CD4-positive, alpha-beta T cell treated with Interleukin-2 at 100 ng/mL for 4 hours (primary cell): ENCODE measurements at places on chromosomes 7 and 10.

GRCh38 chr7:34240417-34240816, 335.1 kb downstream of the BMPER start:
- DNase-seq: no peak

DNA sequence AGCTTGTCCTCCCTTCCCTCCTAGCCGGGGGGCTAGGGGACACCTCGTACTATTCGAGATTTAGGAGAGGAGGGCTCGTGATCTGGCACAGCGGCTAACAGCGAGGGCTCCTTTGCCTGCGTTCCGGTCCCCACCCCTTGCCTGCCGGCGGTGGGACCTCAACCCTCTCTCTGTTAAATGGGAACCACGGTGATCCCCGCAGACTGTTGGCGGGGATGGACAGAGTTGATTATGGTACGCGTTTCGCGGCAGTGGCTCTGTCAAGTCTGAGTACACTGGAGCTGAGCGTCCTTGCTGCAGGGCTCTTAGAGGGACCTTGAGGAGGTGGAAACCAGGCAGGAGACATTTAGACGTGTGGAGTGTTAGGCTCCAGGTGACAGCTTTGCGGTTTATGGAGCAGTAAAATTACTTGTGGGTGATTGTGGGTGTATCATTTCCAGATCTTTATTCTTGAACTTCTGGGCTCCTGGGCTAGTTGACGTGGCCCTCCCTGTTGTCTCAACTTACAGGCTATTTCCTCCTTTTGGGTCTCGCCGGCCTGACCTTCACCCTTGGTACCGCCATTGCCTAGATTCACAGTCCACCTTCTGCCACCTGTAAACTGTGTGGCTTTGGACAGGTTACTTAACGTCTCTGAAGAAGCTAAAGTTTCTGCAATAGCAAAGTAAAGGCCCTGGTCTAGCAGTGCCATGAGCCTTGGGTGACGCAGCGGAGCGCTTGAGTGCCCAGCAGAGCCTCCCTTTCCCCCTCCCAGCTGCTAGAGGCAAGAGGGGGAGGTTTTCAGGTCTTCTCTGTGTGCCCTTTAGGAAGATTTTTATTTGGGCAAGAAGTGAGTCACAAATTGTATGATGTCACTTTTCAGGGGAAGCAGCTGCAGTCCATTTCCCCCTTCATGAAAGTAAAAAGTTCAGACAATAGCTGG, 739 bp downstream of the CASP7 start:
- peak; percentile 55 for DNase-seq

DNA sequence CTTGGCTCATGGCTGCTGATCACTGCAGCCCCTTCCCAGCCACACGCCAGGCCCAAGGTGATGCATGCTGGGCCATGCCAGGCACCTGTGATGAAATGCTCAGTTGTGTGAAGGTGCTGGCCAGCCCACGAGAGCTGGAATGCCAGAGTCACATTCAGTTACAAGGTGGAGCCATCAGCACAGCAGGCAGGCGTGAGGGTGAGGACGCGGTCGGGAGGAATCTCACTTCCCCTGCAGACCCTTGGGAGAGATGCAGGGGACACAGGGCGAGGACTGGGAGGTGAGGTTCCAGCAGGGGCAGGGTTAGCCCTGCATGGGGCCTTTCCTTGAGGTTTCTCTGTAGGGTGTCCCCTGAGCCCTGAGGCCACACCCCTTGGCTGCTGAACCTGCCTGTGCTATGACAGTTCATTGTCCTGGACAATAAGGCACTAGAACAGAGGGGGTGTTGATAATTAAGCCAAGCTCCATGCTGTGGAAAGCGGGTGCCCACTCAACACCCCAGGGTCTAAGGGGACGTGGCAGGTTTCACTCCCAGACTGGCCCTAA, 82.4 kb downstream of the ADARB2 start:
- no peak for DNase-seq

DNA sequence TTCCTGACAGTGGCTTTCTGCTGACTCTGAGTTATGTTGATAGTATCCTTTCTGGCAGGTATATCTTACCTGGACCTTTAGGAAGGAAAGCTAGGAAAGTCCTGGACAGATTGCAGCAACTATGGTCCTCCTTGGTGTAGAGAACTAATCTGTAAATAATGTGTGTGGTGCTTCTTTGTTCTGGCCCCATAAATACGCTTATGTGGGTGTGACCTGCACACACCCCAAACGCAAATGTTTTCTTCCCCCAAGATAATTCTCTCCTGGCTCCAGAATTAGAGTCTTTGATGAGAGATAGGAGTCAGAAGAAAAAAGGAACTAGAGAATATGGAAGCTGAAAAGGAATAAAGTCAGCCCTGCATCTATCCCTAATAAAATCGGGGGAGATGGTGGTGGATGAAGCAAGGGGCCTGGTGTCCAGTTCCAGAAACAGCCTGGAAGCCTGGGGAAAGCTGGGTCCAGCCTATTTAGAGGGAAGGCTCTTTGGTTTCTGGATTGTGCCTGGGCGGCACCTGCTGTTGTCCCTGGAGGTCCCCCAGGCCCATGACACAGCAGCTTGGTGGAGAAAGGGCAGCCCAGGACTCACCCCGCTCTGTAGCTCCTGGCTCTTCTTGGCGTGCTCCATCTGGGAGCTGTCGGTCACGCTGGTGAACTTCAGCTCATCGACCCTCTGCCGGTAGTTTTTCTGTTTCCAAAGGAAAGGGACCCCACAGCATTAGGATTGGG, 38.2 kb downstream of the NRAP start:
- no peak for DNase-seq

DNA sequence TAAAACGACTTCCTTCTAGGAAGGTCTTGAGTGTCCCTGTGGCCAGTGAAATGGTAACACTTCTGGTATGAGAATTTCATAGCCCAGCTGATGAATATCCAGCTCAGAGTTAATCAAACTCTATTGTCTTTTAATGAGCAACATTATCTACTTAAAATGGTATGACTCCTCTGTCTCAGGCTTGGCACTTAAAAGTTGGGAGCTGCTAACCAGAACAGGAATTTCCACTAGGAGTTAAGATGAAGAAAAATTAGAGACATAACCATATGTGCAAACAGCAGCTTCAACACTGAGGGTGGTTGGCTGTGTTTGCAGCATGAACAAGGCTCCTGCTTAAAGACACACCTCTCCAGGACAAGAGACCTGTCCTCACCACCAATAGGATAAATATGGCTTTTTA, 46.8 kb downstream of the CH25H start:
- DNase-seq: no peak
